Pancreas (tissue), 10 donors: ENCODE measurements at places on chromosomes 6 and 20.
A peak's percentile ranks its signal among the peaks of the same experiment; 100 is the strongest.

DNA sequence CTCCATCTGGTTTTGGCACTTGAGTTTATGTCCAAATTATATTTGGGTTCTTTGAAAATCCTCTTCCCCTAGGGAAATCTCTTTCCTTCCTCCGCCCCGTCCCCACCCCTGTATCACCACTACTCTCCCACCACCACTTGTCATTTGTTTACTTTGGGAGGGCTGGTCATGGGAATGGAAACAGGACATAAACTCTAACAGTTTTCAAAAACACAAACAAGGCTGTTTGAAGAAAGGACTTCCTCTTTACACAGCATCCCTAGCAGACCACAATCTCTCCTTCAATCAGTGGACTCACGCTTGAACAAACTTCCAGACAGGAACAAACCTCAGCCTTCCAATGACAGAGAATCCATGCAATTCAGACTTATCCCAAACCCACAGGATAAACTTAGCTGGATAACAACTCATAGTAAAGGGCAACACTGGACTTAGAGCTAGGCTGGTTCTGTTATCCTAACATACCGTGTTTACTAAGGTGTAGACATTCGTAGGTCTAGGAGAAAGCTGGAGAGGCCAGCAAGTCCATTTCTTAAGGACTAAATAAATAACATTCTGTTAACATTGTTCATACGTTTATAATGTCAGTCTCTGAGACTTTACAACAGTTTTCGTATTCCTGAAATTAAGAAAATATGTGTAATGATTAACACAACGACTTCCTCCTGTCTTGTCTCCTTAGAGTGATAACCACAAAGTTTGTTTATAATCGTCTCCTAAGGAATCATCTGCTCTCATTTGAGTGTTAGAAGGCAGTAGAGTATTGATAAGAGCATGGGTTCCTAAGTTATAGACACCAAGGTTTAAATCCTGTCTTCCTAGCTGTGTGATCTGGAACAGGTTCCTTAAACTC lies 44.1 kb upstream of the CTAGE9 start:
- DNase-seq: no peak

DNA sequence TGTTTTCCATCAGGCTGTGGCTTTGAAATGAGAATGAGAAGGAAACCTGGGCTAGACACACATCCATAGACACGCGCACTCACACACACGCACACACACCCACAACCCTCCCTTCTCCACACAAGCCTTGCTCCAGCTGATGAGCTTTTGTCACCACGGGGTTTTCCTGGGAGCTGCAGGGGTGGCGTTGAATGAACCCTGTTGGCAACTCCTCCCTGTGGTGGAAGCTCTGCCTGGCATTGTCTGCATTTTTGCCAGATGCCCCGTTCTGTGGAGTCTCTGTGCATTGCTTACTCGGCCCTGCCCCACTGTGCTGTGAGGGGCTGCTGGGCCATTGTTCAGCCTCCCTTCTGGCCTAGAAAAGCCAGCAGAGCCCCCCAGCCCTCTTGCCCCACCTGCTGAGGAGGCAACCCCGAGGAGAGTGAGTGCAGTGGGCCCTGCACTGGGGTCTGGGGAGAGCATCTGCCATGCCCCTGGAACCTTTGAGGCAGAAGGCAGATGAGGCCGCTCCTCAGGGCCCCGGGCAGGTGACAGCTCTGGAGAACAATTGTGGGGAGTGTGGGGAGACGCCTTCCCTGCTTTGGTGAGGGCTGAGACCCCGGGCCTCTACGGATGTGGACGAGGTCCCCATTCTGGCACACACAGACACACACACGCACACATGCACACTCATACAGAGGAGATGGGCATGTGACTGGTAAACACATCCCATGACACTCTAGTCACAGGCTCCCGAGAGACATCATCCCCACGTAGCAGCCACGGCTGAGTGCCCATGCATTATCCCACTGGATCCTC lies 9.9 kb downstream of the ADIG start:
- no peak for DNase-seq

GRCh38 chr20:3935295-3935955 lies 46.2 kb downstream of the PANK2 start:
- DNase-seq: no peak

- DNase-seq: no peak
Observed at GRCh38 chr6:143125455-143125854, 64.8 kb downstream of the AIG1 start.

DNA sequence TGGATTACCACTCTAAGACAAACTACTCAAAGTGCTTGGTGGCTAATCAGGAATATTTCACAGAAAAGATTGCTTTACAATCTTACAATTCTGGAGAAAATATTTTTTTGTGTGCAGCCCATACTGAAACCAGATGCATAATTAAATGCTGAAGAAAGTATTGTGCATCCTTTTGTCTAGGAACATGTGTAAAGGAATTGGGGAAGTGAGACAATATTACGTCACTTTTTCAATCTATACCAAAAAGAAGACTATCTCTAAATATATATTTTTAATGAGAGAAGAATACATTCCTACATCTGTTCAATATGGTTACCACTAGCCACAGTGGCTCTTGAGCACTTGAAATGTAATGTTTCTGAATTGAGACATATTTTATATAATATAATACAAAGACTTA lies 992.5 kb upstream of the ADGRB3 start:
- DNase-seq: no peak

- DNase-seq: no peak
Observed at GRCh38 chr6:33634946-33635345, 13.8 kb downstream of the ITPR3 start.

DNA sequence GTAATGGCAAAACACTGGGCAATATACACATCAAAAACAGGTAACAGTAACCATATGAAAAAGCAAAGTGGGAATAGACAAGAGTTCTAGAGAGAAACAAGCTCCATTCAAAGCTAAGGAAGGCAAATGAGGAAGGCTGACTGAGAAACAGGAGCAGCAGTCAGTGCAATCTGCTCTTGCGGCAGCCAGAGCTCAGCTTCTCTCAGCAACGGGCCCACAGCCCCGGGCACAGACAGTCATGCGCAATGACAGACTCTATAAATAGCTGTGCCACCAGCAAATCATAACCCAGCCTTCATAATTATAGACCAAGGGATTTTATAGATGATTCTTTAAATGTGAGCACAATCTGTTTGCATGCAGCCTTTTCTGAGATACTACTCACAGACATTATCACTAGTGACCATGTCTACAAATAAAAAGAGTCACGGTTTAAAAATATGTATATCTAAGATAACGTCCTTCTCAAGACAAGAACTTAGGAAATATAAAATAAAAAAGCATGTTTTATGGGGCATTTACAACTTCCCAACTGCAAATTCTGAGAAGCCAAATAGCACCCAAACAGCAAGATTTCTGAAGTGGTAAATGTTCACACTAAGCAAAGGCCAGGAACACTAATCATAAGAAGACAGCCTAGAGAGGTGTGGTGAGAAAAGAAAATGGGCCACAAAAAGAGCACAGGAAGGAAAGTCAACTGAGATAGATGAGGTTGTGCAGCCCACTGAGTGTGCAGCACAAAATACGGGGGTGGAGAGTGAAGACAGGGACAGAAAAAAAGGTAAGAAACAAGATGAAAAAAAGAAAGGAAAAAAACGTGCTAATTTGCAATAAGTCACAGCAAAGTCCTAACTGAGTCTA lies 39.9 kb upstream of the BEND6 start:
- DNase-seq: no peak

DNA sequence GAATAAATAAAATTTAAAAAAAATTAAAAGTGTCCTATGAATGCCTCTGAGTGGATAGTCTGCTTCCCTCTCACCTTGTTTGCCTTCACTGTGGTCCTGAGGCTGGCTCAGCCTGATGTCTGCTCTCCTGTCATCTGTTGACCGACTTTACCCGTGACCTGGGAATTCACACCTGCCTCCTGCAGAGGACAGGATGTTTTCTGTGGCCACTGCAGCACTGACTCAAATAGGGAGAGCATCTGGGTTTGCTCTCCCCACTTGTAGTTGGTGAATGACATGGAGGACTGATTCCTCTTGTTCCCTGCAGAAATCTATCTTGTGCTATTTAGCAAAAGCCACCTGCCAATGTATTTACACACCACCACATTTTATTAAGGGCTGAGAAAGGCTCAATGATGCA lies 52.4 kb upstream of the ERVFRD-1 start:
- DNase-seq: no peak

GRCh38 chr6:57104336-57104735 lies 14.3 kb downstream of the ZNF451 start:
- no peak for DNase-seq

DNA sequence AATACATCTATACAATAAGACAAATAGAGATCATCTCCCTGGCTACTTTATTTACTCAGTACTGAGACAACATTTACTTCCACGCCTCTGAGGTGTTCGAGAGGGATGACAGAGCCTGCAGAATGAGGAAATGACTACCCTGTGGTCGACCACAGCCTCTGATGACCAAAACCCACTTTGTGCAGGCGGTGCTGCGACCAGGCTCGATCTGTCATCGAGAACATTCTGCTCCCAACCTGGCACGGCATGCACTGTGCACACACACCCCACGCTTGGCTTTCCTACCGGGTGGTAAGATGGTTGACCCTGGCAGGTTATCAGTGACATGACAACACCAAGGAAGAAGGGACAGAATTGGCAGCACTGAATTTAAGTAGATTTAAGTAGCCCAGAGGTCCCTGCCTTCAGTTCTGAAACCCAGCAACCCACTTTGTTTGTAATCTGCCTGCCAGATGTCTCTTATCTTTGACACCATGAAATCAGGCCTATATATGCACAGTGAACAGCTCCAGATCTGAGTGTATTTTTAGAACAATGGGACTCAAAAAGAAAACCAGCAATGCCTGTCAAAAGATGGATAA lies 42.6 kb downstream of the TTI1 start:
- no peak for DNase-seq

DNA sequence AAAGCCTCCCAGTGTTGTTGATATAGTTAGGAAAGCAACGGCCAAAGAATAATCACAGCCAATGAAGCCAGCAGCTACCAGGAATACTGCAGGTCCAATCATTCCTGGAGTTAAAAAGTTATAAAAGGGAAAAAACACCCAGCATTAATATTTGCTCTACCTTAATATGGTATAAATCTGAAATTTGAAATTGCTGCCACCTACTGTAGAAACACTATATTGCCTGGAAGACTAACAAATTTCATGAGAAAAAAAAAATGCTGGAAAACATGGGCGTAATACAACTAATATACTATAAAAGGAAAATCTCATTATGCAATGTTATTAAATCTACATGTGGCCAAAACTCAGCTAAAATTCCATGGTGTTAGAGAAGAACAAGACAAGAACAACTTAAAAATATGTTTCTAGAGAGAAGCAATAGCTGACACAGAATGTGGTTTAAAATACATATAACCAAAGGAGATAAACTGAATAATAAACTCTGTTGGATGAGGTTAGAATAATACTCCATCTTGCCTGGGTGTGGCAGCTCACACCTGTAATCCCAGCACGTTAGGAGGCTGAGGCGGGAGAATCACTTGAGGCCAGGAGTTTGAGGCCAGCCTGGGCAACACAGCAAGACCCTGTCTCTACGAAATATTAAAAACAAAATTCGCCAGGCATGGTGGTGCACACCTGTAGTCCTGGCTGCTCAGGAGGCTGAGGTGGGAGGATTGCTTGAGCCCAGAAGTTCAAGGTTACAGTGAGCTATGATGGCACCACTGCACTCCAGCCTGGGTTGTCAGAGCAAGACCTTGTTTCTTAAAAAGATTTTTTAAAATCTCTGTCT lies 43.1 kb downstream of the SLC17A5 start:
- no peak for DNase-seq

- peak; percentile 69 for DNase-seq
Observed at GRCh38 chr6:86153521-86153920, 510.8 kb upstream of the SYNCRIP start.

GRCh38 chr20:35838205-35838604 lies 66.4 kb downstream of the PHF20 start:
- DNase-seq: no peak

DNA sequence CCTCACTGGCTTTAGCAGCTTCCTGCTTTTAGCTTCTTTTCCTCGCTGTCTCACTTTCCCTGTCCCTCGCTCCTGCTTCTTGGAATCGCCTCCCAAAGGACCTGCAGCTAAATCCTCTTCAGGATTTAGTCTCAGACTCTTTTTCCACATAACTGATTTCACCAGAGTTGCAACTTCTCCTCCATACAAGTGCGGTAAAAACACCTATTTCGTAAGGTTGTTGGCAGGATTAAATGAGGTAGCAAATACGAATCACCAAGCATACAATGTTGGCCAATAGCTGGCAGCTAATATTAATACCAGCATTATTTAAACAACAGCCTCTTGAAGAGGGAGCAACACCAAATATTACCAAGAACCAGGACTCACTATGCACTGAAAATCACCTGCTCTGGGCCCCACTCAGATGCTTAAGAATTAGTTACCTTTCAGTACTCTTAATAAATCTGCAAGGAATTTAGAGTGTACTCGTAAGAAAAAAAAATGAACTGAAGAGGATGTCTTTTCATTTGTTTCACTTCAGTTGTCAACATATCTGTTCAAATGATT lies 123.0 kb downstream of the DTNBP1 start:
- no peak for DNase-seq

DNA sequence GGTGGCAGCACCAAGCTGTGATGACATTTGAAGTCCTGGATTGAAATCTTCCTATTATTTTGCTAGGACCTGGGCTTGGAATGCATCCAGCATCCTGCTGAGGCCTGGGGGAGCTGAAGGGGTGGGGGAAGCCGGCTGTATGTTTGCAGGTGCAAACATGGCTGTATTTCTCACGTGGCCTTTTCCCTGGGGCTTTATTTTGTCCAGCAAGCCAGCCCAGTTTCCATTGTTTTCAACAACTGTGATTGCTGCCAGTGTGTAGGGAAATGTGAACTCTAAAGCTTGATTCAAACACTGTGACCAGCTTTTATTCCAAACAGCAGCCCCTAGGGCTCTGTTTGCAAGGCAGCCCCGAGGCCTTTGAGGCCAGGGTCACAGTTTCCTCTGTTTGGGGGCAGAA lies 683.0 kb downstream of the DHX35 start:
- DNase-seq: no peak

GRCh38 chr6:30543821-30544220 lies 12.5 kb downstream of the GNL1 start:
- DNase-seq: no peak
